ENCODE measurements at places on chromosomes 3 and 15. TPM values are rescaled to one million over a fixed set of nuclear protein-coding genes. Genes with fewer than 3 reads are reported as not detected.

RTP1 gene
- not detected for total RNA-seq

JMJD7 gene
- 16.3 TPM for total RNA-seq

RBP2 gene
- not detected for total RNA-seq

EFCC1 gene
- 0.17 TPM for total RNA-seq

CYP19A1 gene
- total RNA-seq, result not detected

IMPG2 gene
- 0.06 TPM for total RNA-seq

Data from activated CD8-positive, alpha-beta memory T cell treated with anti-CD3 and anti-CD28 coated beads for 36 hours (primary cell).